ENCODE measurements at places on chromosomes 2 and 18.

GRCh38 chr2:172307800-172308199 lies 119.6 kb upstream of the ITGA6 start:
- no peak for DNase-seq

DNA sequence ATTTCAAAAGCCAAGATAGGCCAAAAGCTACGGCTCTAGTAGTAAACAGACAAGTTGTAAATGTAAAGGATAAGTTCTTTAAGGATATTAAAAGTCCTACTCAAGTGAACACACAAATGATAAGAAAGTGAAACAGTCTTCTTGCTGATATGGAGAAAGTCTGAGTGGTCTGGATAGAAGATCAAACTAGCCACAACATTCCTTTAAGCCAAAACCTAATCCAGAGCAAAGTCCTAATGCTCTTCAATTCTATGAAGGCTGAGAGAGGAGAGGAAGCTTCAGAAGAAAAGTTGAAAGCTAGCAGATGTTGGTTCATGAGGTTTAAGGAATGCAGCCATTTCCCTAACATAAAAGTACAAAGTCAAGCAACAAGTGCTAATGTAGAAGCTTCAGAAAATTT lies 111.7 kb upstream of the ZEB2 start:
- DNase-seq = no peak

GRCh38 chr2:201608021-201608420 lies 35.3 kb downstream of the TMEM237 start:
- no peak for DNase-seq

DNA sequence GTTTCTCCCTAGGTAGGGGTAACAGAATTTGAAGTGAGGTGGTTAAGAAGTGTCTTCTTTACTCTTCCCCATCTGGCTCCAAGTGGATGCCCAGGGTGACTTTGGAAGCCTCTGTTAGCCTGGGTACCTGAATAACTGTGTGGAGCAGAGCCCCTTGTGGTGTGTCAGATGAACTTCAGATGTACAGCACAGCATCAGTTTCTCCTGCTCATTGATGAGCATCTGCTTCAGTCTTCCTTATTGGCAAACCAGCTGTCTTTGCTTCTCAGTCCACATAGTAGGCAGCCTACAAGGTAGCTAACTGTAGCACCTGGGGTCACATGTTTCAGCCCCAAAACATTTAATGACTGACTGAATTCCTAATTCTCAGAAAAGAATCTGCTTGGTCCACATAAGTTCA lies 56.2 kb upstream of the ATP8B1 start:
- DNase-seq = no peak

DNA sequence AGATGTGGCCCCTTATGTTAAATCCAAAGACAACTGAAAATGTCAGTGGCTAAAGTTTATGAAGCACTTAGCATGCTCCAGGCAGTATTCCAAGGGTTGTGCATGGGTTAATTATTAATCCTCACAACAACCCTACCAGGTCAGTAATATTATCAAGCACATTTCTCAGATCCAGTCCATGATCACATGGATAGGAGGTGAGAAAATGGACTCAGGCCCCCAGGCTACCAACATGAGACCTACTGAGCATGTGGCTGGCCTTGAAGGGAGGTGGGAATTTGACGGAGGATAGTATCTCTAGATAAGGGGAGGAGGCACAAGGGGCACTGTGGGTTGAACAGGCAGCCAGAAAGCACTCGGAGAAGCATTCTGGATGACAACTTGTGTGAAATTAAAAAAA lies 412.0 kb downstream of the MEIS1 start:
- DNase-seq = no peak

- DNase-seq = no peak
Measured at GRCh38 chr18:12911929-12912703, 28.1 kb upstream of the PTPN2 start.

DNA sequence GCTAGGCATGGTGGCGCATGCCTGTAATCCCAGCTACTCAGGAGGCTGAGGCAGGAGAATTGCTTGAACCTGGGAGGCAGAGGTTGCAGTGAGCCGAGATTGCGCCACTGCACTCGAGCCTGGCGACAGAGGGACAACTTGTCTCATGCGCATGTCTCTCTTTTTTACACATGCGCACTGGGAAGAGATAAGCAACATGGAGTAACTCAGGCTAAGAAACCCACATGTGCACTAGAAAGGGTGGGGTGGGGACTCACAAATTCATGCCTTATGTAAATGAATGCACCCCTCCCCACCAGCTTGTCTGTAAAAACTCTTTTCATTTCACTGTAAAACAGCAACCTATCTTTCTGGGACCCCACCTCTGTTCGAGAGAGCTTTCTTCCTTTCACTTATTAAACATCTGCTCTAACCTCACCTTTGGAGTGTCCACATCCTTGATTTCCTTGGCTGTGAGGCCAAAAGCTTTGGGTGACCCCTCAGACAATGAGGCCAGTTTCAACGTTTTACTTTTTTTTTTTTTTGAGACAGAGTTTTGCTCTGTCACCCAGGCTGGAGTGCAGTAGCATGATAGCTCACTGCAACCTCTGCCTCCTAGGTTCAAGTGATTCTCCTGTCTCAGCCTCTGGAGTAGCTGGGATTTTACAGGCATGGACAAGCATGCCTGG lies 91.6 kb upstream of the RMP24 start:
- DNase-seq = no peak

DNA sequence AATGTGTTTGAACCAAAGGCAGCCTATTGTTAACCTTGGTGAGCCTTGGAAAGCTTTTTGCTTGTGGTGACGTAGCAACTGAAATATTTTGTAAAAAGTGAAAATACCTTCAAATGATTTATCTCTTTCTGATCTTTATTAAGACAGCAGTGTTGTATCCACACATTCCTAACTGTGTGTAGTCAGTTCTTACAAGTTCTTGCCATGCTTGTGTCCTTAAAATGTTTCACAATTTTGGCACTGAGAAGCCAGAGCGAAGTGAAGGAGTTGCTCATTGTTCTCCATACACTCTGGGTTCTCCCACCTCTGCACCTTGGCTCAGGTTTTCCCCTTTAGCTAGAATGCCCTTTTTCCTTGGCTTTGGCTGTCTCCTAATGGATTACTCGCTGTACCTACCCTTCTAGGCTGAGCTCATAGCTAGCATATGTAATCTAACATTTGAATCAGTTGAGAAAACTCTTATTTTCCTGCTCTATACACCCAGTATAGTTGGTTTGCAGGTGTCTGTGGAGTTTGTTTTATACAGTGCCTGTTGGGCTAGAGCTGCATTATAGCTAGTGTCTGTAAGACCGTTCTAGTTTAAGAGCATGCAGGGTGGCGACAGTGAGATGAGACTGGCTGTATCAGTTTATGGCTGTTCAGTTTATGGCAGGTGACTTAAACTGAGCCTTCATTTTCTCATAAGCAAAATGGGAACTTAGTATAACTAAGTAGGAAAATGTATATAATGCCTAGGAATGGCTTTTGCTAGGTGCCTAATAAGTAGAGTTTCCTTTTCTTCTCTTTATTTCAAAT lies 45.5 kb downstream of the FMNL2 start:
- DNase-seq = no peak

GRCh38 chr2:68475576-68475975 lies 8.2 kb downstream of the APLF start:
- DNase-seq = no peak

DNA sequence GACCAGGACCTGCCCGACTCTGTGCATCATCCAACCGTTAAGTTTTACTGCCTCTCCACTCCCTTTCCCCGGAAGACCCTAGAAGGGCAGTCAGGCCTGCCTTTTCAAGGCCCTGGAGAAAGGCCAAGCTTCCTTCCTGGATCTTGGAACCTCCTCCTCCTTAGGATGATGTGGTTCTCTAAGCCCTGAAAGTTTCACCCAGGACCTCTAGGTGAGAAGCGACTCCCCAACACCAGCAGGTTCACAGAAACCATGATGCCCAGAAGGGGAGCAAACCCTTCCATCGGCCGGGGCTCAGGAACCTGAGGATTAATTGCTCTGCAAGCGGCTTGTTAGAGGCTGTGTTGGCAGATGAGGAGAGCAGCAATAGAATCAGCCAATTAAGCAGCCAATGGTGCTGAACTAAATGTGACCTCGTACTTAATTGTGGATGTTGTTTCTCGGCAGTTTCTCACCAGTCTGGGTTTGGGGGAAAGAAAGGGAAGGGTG lies 94.2 kb upstream of the FZD7 start:
- DNase-seq = no peak

DNA sequence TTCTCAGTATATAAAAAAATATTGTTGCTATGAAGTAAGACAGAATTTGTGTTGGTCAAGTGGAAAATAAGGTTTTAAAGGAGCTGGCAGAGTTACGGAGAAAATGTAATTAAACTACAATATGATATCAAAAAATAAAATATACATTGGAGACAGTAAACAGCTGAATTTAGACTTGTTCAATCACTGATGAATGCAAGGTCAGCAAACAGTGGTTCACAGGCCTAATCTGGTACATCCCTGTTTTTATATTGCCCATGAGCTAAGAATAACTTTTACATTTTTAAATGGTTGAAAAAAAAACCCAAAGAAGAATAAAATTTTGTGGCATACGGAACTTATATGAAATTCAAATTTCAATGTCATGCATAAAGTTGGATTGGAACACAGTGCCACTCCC lies 131.0 kb upstream of the TRIB2 start:
- no peak for DNase-seq

- DNase-seq = peak; percentile 54
Measured at GRCh38 chr2:186695081-186695756, 1.4 kb downstream of the FAM171B start.

DNA sequence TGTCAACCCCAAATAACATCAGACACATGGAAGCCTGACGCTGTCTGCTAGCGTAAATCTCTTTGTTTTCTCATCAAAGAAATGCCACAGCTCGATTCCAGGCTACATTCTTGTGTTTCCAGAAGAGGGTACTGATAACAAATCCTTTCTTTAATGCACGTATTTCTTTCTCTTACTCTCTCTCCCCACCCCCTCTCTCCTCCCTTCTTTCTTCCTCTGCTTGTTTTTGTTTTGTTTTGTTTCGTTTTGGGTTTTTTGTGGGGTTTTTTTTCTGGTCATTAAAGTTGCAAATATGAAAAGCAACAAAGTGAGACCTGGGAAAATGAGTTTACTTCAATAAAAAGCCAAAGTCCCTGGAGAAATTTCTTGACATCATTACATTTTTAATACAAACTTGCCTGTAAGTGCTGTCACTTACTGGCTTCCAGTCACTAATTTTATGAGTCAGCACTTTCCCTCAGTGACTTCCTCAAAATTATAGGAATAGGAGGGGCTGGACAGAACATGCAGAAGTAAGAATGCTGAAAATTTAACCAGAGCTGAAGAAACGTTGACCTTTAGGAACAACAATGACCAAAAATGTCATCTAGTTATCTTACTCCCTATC lies 106.7 kb upstream of the NABP1 start:
- peak; percentile 57 for DNase-seq

GRCh38 chr2:40332191-40332826 lies 119.6 kb downstream of the SLC8A1 start:
- peak; percentile 9 for DNase-seq

- DNase-seq = no peak
Measured at GRCh38 chr2:173611121-173611520, 256.4 kb downstream of the CDCA7 start.

DNA sequence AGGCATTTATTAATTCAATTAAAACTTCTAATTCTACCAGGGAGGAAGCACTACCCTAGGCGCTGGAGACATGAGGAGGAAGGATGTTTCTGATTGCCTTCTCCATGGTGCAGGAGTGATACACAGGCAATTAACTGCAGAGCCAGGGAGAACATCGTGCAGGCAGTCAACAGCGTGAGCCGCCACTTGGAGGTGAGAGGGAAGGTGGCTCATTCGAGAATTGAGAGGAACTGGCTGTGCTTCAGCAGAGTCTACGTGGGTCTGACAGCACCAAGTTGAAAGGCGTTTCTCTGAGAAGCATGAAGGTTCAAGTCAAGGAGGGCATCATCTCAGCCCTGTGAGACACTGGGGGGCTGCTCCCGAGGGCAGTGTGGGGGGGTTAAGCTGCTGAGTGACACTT lies 388.7 kb upstream of the MYT1L start:
- DNase-seq = no peak

- DNase-seq = peak; percentile 43
Measured at GRCh38 chr2:44169155-44169898, 652 bp downstream of the PPM1B start.

DNA sequence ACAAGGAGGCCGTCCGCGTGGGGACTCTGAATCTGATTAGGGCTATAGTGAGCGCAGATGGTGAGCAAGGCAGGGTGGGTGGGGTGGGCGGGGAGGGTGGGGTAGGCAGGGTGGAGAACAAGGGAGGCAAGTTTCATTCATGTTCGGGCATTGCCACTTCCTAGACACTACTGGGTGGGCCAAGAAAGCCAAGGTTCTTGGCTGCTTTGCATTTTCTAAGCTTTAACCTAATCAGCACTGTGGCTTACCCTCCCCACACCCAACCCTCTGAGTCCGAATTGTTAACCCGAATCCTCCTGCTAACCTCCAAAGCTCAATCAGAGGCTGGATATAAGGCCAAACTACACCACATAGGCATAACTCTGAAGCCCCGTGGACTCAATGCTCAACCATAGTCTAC lies 18.1 kb downstream of the MROH2A start:
- DNase-seq = no peak

DNA sequence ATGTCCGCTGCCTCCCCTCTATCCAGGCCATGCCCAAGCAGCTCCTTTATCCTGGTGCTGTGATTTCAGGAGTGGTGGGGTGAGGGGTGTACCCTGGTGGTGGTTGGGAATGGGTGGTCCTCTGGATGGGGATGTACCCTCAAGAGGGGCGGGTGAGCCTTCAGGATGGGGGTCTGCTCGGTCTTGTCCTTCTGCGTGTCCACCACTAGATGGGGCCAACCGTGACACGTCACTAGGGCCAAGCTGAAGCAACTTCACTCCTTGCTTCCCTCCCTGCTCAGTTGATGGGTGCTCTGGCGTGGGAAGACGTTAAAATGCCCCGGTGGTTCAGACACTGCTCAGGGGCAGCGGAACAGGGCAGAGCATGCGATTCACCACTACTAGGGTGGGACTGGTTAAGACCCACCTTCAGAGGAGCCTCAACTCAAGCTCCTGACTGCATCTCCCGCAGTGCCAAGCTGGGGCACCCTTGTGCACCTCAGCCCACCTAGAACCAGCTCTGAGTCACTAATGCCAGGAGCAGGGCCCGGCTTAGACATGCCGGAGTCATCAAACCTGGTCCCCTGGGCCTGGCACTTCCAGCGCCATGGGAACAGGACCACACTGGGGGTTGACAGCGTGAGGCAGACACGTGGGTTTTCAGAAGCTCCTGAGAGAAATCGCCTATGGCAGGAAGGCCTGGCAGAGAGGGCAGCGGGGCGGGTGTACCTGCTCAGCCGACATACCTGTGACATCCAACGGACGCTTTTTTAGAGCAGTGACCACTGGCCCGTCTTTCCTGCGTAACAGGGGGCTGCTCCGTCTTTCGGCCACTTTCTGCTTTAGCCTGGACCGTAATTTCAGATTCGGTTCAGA lies 256.7 kb downstream of the HDAC4 start:
- DNase-seq = peak; percentile 82

GRCh38 chr2:112597537-112598322 lies 13.3 kb downstream of the CHCHD5 start:
- DNase-seq = no peak

- DNase-seq = no peak
Measured at GRCh38 chr18:56246916-56247315, 391.5 kb downstream of the TXNL1 start.

DNA sequence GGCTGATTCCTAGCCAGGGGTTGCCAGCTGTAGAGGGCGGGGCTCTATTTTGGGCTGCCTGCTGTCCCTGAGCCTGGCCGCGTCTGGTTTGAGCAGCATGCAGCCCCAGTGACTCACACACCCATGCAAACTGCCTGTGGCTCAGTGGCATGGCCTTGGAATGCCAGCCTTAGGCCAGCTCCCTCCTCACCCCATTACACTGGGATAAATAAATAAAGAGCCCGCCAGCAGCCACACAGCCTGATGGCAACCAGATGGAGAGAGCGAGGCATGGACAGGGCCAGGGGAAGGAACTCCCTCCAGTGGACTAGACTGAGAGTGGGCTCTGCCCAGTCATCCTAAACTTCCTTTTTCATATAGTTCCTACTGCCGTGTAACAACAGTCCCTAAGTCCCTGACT lies 18.3 kb downstream of the NHEJ1 start:
- DNase-seq = peak; percentile 86
